ENCODE measurements at places on chromosomes 2 and 18.

DNA sequence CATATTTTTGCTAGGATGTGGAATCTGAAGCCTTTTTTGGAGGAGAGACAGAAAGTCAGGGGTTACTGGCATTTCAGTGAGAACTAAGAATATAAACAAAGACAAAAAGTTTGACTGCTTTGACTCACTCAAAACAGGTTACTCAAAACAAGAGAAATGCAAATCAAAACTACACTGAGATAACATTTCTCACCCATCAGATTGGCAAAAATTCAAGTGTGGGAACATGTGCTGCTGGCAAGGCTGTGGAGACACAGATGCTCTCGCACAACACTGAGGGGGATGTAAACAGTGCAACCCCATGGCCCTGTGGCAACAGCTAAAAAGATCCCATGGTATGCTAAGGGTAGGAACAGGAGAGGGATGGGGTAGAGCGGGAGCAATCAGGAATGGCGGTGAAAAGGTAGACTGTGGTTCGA lies 86.6 kb downstream of the DTNB start:
- no peak for DNase-seq

- no peak for DNase-seq
These were observed 28.9 kb downstream of the TCF23 start for GRCh38 chr2:27177441-27178351.

GRCh38 chr2:158729451-158729850 lies 65.7 kb upstream of the DAPL1 start:
- no peak for DNase-seq

GRCh38 chr18:63137999-63138435 lies 181.6 kb downstream of the BCL2 start:
- peak; percentile 50 for DNase-seq

DNA sequence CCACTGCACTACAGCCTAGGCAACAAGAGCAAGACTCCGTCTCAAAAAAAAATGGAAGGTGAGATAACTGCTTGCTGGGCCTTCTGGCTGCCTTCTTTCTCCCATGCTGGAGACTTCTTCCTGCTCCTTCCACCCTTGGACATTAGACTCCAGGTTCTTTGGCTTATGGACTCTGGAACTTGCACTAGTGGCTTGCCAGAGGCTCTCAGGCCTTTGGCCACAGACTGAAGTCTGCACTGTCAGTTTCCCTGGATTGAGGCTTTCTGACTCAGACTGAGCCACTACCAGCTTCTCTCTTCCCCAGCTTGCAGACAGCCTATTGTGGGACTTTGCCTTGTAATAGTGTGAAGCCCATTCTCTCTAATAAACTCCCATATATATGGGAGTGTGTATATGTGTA lies 118.5 kb upstream of the SLC14A2 start:
- DNase-seq, result no peak

GRCh38 chr2:1563943-1564891 lies 151.0 kb downstream of the TPO start:
- DNase-seq, result no peak

GRCh38 chr18:9765501-9765900 lies 57.4 kb downstream of the RAB31 start:
- DNase-seq, result no peak

GRCh38 chr2:207150284-207150683 lies 15.5 kb downstream of the KLF7 start:
- no peak for DNase-seq

DNA sequence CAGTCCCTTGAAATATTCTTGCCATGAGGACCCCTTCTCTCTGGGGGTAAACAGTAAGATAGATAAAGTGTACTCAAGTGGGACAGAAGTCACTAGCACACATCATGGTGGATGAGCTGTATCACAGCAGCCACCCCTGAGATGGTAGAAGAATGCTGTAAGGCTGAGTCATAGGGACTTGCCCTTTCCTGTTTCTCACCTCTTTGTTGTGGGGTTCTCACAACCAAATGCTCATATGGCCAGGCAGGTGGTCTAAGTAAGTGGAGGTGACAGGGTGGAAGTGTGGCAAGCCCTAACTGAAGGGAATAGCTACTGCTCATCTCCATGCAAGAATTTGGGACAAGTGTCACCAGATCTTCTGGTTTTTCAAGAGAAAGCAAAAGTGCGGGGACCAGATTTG lies 202.7 kb upstream of the SLC14A2 start:
- no peak for DNase-seq

- DNase-seq, result no peak
These were observed 451.7 kb upstream of the HS6ST1 start for GRCh38 chr2:128770143-128771085.

- DNase-seq, result no peak
These were observed 13.0 kb downstream of the CXCR4 start for GRCh38 chr2:136104977-136105376.

DNA sequence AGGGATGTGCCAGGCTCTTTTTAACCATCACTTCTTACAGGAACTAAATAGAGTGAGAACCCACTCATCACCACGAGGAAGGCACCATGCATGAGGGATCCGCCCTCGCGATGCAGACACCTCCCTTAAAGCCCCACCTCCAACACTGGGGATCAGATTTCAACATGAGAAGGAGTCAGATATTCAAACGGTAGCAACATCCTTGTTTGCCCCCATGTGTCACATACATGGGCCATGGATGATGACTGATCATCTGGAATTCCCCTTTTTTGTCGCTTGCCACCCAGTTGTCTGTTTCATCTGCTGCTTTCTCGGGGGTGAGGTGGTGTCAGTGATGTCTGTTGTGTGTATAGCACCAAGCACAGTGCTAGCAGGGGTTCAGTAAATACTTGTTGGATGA lies 57.9 kb downstream of the NCK2 start:
- no peak for DNase-seq

- no peak for DNase-seq
These were observed 222.3 kb upstream of the CDH19 start for GRCh38 chr18:66826211-66826610.

DNA sequence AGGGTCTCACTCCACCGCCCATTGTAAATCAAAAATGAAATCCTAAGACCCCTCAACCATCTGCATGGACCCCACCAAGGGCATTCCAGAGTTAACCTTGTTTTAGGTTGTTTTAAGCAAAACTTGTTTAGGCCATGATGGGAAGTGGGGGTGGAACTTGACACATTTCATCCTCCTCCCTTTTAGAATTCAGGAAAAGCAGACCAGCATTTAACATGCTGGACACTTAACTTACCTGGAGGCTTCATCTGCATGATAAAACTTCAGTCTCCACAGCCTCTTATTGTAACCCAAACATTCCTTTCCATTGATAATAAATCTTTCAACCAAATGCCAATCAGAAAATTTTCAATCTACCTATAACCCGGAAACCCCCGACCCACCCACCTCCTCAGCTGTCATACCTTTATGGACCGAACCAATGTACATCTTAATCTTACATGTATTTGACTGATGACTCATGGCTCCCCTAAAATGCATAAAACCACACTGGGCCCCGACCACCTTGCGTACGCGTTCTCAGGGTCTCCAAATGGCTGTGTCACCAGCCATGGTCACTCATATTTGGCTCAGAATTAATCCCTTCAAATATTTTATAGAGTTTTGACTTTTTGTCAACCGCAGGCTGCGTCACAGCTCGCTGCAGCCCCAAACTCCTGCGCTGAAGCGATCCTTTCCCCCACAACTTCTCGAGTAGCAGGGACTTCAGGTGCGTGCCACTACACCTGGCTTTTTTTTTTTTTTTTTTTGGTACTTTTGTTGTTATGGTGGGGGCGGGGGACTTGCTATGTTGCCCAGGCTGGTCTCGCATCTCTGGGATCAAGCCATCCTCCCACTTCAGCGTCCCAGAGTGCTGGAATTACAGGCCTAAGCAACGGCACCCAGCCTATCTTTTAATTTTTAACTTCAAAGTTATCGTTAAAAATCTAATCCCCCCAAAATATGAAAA lies 917 bp downstream of the MPPE1 start:
- DNase-seq, result no peak

DNA sequence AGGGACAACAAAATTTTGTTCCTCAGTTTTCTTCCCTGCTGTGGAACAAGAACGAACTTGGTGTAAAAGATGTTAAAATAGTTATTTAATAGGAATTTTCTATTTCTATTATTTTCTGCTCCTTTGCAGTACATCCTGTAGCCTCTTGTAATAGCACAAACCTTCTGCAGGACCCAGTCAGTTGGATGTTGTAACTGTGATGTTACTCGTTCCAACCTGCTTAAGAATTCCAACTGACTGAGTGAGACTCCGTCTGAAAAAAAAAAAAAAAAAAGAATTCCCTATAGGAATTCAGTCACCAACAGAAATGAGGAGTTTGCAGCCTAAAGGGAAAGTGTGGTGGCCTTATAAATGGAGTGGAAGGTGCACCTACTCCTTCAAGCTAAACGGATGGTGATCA lies 46.4 kb upstream of the CDH20 start:
- no peak for DNase-seq

DNA sequence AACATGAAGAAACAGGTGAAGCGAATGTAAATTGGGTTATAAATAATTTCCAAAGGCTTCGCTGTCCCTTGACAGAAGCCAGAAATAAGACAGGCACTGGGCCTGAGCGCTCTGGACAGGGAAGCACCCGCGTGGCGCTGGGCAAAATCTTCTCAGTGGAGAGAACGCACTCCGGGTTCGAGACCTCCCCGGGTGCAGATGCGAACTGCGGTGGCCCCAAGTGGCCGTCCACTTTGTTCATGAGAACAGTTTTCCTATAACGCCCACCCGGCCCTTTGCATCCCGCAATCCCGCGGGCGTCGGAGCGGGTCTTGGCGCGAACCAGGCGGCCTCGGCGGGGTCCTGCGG lies 651 bp upstream of the DPYSL5 start:
- DNase-seq, result no peak

- DNase-seq, result no peak
These were observed 598 bp upstream of the SNRNP200 start for GRCh38 chr2:96305979-96306308.

DNA sequence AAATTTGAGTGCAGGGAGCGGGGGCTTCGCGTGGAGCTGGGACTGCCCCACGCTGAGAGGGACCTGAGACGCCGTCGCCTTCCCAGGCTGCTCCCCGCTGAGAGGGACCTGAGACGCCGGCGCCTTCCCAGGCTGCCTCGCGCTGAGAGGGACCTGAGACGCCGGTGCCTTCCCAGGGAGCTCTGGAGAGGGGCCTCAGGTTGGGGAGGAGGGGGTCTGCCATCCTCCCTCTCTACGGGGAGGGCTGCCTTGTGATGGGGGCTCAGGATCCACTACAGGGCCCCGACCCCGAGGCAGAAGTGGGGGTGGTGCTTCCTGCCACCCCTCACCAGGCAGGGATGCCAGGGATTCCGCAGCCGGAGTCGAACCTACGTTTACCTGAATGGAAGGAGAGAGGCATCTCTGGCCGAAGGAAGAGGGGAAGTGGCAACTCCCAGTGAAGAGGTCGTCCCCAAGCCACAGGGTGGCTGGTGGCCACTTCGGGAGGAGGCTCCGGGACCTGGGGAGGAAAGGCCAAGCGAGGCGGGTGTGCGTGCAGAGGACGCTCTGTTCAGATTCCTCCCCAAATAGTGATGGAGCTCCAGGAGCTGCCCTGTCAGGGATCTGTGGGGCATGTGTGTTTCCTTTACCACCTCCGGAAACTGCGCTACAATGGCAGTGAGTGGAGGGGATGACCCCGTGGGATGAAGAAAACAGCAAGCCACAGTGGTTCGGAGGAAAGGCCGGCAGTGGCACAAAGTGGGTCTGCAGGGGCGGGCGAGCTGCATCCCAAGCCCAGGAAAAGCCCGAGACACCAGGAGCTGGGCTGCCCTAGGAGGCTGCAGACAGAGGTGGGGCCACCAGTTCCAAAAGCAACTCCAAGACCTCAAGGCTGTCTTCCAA lies 108.2 kb upstream of the CTDP1 start:
- no peak for DNase-seq

GRCh38 chr2:205471776-205472175 lies 210.5 kb upstream of the NRP2 start:
- no peak for DNase-seq

DNA sequence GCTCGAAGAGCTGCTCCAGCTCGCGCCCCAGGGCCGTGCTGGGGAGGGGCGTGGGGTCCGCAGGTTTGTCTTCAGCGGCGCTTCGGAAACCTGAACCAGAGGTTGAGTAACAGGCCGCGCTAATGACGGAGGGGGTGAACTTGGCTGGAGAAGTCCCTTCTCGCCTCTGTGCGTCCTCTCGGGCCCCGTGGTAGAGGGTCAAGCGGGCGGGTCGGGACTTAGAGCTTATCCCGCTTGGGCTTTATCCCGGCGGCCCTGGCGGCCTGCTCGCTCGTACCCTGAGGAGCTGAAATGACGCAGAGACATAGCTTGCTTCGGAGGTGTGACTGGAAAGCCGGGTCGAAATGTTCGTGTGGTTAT lies 479 bp downstream of the RNMT start:
- no peak for DNase-seq

GRCh38 chr2:96399342-96400048 lies 63.9 kb downstream of the NCAPH start:
- DNase-seq, result no peak

DNA sequence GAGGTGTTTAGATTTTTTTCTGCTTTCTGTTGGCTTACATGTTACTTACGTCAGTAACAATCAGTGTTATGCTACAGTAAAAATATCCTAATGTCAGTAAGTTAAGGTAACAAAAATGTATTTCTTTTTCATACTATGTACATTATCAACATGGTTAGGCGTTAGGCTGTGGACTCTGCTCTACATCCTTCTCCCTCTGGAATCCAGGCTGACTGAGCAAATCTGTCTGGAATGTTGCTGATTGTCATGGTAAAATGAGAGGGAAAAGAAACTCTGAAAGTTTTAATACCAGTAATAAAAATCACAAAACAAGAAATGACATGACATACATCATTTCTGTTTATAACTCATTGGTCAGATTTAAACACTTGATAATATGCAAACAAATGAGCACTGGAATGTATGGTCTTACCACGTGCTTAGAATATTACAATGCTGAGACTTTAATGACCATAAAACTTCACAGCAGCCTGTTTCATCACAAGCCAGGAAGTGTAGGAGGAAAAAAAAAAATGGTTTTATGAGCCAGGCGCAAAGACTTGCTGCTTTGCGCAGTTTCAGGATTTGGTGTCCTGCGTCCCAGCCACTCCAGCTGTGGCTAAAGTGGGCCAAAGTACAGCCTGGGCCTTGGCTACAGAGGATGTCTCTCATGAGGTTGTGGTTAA lies 252.4 kb downstream of the FSIP2 start:
- no peak for DNase-seq

GRCh38 chr2:23480957-23481797 lies 96.2 kb downstream of the KLHL29 start:
- DNase-seq, result no peak

DNA sequence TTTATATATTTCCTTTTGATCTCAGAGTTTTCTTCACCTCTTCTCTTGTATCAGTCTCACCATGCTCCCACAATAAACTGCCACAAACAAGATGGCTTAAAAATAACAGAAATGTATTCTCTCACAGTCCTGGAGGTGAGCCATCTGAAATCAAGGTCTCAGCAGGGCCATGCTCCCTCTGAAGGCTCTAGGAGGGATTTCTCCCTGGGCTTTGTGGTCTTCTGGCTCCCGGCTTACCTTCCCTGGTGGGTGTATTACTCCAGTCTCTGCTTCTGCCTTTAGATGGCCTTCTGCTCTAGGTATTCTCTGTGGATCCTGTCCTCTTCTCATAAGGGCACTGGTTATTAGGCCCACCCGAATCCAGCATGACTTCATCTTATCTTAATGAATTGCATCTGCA lies 994.7 kb upstream of the POU3F3 start:
- DNase-seq, result no peak

GRCh38 chr2:203878063-203878462 lies 10.5 kb downstream of the CTLA4 start:
- DNase-seq, result no peak
